Stimulated activated CD4-positive, alpha-beta T cell treated with anti-CD3 and anti-CD28 coated beads, Interleukin-2, amount 100 ng/mL, for 4 hours (primary cell): ENCODE measurements at places on chromosomes 5 and 9.

DNA sequence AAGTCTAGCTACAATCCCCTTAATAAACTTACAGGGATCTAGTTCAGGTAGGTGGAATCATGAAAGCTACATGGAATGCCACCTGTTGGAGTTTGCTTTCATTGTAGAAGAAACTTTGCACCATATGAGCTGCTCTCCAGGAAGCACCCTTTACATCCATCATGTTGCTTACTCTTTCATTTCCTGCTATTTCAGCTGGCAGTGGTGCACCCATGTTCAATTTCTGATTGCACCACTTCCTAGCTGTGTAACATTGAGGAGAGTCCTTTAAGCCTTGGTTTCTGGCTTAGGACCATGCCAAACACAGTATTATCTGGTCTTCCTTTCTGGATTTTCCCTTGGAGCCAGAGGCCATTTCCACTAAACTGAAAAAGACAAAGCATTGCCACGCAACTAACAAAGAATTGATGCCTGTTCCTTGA lies 123.3 kb upstream of the SLC12A2 start:
- DNase-seq = no peak

GRCh38 chr5:56564541-56565282 lies 250.6 kb upstream of the MAP3K1 start:
- DNase-seq = no peak

DNA sequence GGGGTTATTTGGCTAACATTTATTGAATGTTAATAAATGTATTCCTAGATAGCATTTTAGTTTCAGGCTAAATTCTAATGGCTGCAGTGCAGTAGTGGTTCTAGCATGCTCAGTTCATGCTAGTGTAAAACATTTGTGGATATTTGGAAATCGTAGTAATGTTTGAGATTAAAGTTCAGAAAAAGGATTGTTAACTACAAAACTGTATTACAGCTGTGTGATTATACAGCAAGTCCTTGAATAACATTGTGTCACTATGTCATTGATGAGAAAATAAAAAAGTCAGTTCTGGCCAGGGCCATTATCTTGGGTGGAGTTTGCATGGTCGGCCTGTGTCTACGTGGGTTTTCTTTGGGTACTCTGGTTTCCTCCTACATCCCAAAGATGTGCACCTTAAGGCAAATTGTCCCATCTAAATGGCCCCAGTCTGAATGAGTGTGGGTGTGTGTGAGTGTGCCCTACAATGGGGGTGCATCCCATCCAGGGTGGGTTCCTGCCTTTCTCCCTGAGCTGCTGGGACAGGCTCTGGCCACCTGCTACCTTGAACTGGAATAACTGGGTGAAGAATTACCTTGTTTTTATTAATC lies 8.8 kb downstream of the ZSWIM6 start:
- no peak for DNase-seq

GRCh38 chr9:24382566-24382965 lies 163.1 kb downstream of the IZUMO3 start:
- DNase-seq = no peak

- no peak for DNase-seq
Measured at GRCh38 chr5:97670447-97670846, 487.4 kb upstream of the RIOK2 start.

DNA sequence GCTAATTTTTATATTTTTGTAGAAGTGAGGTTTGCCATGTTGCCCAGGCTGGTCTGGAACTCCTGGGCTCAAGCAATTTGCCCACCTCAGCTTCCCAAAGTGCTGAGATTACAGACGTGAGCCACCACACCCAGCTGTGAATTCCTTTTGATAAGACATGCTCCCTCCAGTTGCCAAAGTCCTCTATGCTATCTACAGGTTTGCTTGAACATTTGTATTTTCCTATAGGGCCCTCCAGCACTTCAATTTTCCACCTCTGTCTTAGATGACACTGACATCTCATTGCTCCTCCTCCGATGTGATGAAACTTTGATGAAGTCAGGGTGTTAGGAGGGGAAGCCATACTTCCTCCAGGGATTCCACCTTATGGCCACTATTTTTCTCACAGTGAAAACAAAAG lies 25.2 kb upstream of the CTSV start:
- DNase-seq = no peak

DNA sequence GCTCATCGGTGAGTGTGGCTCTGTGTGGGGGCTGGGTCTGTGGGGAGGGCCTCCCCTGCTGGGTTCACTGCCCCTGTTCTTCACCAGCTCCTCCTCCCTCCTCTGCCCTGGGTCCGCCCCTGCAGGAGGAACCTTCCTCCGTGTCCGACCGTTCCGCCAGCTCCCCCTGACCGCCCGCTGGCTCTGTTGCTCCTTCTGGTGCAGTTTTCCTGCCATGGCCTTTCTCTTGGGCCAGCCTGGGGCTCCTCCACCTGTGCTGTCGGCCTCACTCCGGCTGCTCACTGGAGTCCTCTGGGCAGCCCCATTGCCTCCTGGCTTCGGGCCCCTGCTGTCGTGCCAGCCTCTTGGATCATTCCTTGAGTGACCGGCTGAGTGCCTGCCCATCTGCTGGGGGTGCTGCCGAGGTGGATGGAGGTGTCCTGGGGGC lies 12.3 kb downstream of the RNU6ATAC start:
- no peak for DNase-seq
